ENCODE measurements at places on chromosomes 7 and 10. TPM values are rescaled to one million over a fixed set of nuclear protein-coding genes. Genes with fewer than 3 reads are reported as not detected.

DNA sequence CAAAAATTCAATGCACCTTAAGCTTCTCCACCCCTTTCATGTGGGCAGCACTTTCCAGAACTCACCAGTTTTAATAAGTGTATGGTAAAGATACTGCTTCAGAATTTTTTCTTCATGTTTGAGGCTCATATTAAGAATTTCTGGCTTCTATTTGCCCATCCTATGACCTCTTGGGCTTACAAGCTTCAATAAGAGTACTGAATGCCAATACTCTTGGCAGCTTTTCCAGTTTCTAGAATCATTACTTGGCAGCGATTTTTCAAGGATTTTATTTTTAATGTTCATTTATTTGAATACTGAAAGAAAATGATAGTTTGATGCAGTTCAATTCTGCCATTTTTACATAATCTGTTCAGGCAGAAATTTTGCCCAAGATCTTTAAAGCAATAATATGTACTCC is 242.1 kb upstream of the KCND2 start:
- DNase-seq, result no peak

DNA sequence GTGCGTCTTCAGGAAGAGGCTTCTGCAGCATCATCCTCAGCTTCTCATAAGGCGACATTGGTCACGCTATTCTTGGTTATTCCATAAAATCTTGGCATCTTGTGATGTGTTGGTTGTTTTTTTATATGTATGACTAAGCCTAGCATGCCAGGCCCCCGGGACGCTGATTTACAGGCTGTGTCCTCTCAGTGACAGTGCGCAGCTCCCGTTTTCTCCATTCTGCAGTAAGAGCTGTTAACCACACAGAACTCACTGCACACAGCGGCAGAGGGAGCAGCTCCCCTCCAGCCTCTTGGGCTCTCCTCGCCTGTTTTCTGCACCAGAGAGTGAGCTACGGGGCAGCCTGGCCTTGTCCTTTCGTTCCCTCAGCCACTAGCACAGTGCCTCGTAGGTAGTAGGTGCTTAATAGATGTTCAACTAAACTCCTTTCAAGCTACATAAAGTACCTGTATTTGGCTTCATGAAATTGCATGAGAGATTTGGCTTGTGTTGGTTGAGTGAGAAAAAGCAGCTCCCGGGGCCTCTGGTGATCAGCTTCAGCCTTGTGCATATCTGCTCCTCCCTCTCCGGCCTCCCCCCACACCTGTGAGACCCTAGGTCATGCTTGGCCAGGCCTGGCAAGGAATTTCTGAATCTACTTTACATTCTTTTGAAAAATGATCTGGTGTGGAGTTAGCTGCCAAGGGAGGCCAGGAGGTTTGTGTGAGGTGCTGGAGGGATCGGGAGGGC is 116.2 kb downstream of the WDR37 start:
- no peak for DNase-seq

DNA sequence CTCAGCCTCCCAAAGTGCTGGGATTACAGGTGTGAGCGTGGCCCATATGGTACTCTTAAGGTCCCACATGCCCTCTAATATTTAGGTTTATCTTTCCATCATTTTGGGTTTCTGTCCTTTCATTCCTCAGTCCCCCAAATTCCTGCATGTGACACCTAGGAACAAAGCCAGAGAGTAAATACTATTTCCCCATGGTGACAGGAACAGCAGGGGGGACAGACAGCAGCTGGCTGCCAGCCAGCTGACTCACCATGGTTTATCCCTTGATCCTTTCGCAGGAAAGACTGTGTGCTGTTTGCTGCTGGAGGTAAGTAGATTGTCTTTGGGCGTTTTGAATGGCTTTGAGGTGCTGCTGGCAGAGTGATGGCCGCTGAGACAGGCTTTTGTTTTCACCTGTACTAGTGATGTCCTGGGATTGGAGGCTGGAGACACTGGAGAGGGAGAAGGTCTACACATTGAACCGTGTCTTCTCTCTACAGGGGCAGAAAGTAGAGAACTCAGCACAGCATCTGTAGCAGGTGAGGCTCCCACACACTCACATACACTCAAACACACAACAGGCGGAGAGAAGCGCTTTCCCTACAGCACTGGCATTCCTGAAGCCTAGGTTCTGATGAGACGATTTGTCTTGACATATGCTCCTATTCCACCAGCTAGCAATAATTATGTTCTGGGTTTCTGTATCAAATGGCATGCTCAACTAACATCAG is 83.7 kb upstream of the EFCAB10 start:
- DNase-seq, result no peak

- no peak for DNase-seq
Measured at GRCh38 chr7:131010717-131011431, 276.9 kb upstream of the KLF14 start.

GRCh38 chr10:48818861-48819520 is 120.6 kb downstream of the LRRC18 start:
- DNase-seq, result no peak

GRCh38 chr7:82110146-82110840 is 333.3 kb downstream of the CACNA2D1 start:
- no peak for DNase-seq

DNA sequence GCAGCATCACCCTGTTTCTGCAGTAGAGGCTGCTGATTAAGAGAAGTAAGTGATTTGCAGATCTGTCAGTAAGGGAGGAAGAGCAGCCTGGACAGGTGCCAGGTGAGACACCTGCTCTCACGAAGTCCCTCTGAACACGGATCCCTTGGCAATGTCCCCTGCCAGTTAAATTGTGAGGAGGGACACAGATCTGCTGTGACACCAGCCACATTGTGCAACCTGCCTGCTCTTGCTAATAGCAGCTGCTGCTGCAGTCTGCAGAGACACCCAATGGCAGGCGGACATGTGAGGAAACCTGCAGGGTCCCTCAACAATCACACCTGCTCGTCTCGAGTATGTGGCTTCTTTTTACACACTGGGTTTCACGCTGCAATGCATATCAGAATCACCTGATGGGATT is 31.9 kb downstream of the ANXA11 start:
- no peak for DNase-seq

DNA sequence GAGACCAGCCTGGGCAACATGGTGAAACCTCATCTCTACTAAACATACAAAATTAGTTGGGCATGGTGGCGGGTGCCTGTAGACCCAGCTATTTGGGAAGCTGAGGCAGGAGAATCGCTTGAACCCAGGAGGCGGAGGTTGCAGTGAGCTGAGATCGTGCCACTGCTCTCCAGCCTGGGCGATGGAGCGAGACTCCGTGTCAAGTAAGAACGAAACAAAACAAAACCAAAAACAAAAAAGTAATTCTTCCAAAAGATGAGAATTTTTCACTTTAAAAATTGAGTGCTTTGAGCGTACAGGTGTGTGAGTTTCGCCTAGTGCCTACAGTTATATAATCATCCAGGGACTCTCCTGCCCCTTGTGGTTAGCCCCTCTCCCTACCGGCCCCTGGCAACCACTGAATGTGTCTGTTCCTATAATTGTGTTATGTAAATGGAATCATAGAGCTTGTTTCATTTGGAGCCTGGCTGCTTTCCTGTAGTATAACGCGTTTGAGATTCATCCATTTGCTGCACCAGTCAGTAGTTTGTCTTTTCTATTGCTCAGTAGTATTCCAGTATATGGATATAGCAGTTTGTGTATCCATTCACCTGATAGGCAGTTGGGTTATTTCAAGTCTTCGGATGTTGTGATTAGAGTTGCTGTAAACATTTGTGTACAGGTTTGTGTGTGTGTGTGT is 80.0 kb downstream of the RBM33 start:
- DNase-seq, result no peak

DNA sequence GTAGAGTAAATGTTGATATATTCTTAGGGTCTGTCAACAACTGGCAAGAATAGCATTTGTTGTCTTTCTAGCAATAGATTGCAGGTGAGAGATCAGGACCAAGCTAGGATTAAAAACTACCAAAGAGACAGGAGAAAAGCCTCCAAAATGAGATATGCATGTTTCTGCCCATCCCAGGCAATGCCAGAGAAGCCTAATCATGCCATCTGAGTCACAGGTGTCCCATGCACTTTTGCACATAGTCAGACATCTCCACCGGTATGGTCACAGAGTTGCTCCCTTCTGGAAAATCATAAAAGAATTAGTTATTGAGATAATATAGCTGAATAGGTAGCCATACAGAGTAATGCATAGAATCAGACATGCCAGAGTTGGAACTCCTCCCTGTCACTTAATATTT is 50.6 kb downstream of the PDK4 start:
- no peak for DNase-seq

DNA sequence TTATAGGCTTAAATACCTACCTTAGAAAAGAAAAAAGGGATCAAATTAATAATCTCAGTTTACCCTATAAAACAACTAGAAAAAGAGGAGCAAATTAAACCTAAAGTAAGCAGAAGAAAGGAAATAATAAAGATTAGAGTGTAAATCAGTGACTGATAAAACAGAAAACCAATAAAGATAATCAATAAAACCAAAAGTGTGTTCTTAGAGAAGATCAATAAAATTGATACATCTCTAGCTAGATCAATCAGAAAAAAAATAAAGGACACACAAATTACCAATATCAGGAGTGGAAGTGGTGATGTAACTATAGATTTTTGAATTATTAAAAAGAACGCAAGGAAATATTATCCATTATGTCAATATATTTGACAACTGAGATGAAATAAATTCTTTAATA is 69.2 kb upstream of the NAMPT start:
- no peak for DNase-seq

- DNase-seq, result no peak
Measured at GRCh38 chr10:59838085-59838789, 68.1 kb downstream of the CCDC6 start.

GRCh38 chr10:86077871-86078638 is 288.5 kb downstream of the GRID1 start:
- no peak for DNase-seq

GRCh38 chr10:58651040-58651439 is 138.4 kb downstream of the BICC1 start:
- DNase-seq, result peak; percentile 27

GRCh38 chr7:37027557-37028341 is 303.5 kb upstream of the AOAH start:
- DNase-seq, result no peak

DNA sequence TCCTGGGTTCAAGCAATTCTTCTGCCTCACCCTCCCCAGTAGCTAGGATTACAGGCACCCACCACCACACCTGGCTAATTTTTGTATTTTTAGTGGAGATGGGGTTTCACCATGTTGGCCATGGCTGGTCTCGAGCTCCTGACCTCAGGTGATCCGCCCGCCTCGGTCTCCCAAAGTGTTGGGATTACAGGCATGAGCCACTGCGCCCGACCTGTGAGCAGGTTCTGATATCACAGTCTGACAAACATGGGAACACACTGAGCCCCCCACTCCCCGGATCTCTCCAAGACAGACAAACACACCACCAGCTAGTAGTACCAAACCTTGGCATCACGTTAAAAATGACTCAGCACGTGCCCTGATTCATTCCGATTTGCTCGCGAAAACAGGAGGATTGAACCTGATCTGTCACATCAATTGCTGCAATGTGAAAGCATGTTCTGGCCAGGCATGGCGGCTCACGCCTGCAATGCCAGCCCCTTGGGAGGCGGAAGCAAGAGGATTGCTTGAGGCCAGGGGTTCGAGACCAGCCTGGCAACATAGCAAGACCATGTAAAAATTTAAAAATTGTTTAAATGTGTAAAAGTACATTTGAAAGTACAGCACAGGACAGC is 106.5 kb downstream of the SMURF1 start:
- DNase-seq, result no peak

- DNase-seq, result peak; percentile 65
Measured at GRCh38 chr10:44955413-44956070, 4.1 kb upstream of the RASSF4 start.

STMP1 gene
- polyA plus RNA-seq, result 27.0 TPM

GIMAP7 gene
- 34.6 TPM for polyA plus RNA-seq

IDI1 gene
- 9.1 TPM for polyA plus RNA-seq

CDK13 gene
- 15.7 TPM for polyA plus RNA-seq

ACSM6 gene
- not detected for polyA plus RNA-seq

PRSS2 gene
- polyA plus RNA-seq, result 1.0 TPM

ARMC3 gene
- polyA plus RNA-seq, result not detected

ENTPD1 gene
- polyA plus RNA-seq, result 4.1 TPM

C10orf71 gene
- polyA plus RNA-seq, result 6.6 TPM

SPDYE2 gene
- polyA plus RNA-seq, result 0.15 TPM

Measured in heart left ventricle (tissue), 16 donors.